ENCODE measurements at places on chromosomes 12 and 14. TPM values are rescaled to one million over a fixed set of nuclear protein-coding genes. Genes with fewer than 3 reads are reported as not detected.

The ARG2 gene
- total RNA-seq: 6.0 TPM

The CIROP gene
- total RNA-seq: not detected

The SLC38A6 gene
- 22.4 TPM for total RNA-seq

The AEBP2 gene
- total RNA-seq: 31.5 TPM

The C14orf93 gene
- total RNA-seq: 8.3 TPM

The GALC gene
- 48.3 TPM for total RNA-seq

The RNASE4 gene
- total RNA-seq: 17.9 TPM

The MYO1A gene
- total RNA-seq: 0.26 TPM

The ACSM4 gene
- not detected for total RNA-seq

The AKAP6 gene
- total RNA-seq: 3.7 TPM

The REP15 gene
- 2.4 TPM for total RNA-seq

The ACSS3 gene
- 22.9 TPM for total RNA-seq

The GRIN2B gene
- total RNA-seq: 0.17 TPM

The CLEC7A gene
- 25.4 TPM for total RNA-seq

The TAPBPL gene
- 18.2 TPM for total RNA-seq

The SLC6A15 gene
- not detected for total RNA-seq

The CSRP2 gene
- 28.9 TPM for total RNA-seq

The LMNTD1 gene
- 1.7 TPM for total RNA-seq

The TMEM263 gene
- total RNA-seq: 42.7 TPM

The HCAR2 gene
- 5.1 TPM for total RNA-seq

The SLC2A3 gene
- total RNA-seq: 83.2 TPM

The DAO gene
- total RNA-seq: not detected

The SDR9C7 gene
- not detected for total RNA-seq

The DNAI7 gene
- 2.3 TPM for total RNA-seq
